CD4-positive, alpha-beta T cell treated with Interleukin-10 for 1 hour (primary cell): ENCODE measurements at places on chromosomes 3 and 15.

- DNase-seq = no peak
Measured at GRCh38 chr3:192675958-192676649, 51.2 kb downstream of the FGF12 start.

GRCh38 chr3:39724233-39724846, 85.1 kb upstream of the MYRIP start:
- no peak for DNase-seq

GRCh38 chr3:22922317-22922716, 280.8 kb upstream of the UBE2E2 start:
- no peak for DNase-seq

DNA sequence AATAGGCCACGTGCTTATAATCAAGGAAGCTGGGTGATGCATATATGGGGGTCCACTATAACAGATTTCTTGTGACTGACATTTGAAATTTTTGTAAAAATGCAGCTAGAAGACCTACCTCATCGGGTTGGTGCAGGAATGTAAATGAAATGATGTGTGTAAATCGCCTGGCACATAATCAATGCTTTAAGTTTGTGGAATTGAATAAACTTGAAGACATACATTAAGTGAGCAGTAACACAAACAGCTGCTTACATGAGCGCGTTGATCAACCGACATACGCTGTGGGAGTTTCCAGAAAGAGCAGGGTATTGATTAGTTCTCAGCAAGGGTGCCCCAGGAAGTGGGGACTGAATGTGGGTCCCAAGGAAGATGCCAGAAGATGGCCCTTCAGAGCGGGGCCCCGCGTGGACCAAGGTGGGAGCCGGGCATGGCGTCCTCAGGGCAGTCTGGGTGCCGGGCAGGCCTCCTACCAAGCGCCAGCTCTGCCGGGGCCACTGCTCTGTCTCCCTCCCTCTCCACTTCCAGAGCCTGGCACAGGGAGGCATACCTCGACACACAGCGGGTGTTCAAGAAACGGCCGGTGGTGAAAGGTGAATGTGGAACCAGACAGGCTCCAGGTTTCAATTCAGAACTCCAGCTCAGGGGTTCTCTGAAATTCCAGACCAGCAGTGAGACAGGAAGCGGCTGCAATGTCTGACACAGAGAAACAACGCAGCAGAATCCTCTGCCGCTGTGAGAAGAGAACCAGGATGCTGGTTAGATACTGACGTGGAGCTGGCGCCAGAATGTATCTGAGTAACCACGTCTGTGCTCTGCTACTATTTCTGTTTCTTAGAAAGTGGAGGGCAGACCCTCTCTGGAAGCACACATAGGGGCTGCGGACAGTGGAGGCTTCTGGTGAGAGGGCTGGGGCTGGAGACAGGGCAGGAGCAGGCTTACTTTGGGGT, 12.6 kb downstream of the BFSP2 start:
- DNase-seq = no peak

DNA sequence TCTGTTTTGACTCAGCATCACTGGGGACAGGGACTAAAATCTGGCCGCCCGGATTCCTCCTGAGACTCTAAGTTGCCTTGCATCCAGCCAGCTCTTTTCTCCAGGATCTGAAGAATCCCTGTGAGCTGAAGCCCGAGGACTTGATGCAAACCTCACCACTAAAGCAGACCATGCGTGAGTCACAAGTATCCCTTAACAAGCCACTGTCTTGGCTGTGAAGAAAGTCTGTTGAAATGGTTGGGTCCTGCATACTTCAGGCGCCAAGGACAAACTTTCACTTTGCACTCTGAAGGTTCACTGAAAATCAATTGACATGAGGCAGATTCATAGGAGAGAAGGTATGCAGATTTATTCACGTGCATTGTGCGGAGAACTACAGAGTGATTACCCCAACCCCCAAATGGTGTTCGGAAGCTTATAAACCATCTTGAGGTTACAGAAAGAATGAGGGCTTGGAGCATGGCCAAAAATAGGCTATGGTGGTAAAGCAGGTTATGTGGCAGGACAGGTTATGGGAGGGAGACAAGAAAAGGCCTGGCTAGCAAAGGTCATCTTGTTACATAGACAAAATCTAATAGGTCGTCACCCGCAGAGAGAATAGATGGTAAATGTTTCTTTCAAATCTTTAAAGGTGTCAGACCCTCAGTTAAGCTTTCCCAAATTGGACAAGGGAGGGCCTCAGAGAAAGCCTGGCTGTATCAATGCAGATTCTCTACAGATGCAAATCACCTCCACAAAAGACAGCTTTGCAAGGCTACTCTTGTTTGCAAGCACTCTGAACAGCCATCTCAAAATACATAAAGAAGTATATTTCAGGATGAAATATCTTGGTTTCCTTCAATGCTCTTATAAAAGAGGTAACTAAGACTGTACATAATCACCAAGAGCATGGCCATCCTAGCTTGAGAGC, 126.3 kb upstream of the PLAAT1 start:
- DNase-seq = no peak

GRCh38 chr3:65233561-65233960, 545.8 kb upstream of the ADAMTS9 start:
- DNase-seq = no peak

GRCh38 chr3:143121241-143122088, 1.9 kb downstream of the CHST2 start:
- DNase-seq = peak; percentile 74

- DNase-seq = no peak
Measured at GRCh38 chr3:133887074-133887802, 8.4 kb downstream of the RAB6B start.

DNA sequence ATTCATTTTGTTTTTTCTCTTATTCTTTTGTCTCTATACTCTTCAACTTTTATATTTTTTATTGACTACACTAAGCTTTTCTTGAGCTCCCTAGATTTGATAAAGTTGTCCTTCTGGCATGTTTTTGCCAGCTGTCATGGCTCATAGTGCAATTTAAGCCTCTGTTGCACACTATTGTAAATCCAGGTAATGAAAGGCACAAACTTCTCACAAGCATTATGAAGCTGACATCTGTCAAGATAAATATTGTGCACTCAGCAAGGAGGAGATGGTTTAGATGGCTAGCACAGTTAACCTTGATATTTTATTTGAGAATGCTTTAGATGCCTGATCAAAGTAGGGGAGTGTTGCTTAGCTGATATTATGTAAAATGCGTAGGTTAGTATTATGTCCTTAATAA, 1280.9 kb downstream of the NSUN3 start:
- no peak for DNase-seq

GRCh38 chr3:193270451-193270850, 29.4 kb downstream of the PLAAT1 start:
- DNase-seq = no peak

DNA sequence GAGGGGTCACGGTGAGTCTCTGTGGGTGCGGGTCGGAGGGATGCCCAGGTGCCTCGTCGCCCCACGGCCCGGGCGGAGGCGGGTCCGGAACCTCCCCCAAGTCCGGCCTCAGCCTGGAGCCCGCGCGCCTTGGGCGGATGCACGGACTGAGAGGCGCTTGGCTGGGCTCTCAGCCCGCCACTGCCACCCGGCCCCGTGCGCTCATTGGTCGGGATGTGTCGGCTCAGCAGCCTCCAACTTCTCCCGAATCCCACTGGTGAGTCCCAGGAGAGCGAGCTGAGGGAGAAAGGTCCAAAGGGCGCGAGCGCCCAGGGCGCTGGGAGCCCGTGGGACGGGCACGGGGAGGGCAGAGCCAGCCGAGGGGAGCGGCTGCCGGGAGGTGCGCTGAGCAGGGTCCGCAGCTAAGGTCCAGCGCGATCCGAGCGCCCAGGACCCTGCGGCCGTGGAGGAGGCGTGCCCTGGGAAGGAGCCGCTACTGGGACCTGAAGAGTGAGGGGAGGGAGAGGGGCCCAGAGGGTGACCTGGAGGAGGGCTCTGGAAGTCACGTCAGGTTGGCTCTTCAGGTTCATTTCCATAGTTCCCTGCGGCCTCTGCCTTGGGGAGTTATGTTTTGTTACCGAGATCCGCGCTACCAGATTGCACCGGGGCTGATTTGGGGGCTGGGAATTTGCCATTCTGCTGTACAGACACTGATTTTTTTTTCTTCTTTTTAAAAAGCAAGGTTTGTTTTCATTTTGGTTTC, at the start of gene MME:
Gene MME, plus strand, starts transcription at position 574 of the 742 bp plus-strand sequence. CDS start 3,849 bp downstream, outside the sequence.
- DNase-seq = no peak

DNA sequence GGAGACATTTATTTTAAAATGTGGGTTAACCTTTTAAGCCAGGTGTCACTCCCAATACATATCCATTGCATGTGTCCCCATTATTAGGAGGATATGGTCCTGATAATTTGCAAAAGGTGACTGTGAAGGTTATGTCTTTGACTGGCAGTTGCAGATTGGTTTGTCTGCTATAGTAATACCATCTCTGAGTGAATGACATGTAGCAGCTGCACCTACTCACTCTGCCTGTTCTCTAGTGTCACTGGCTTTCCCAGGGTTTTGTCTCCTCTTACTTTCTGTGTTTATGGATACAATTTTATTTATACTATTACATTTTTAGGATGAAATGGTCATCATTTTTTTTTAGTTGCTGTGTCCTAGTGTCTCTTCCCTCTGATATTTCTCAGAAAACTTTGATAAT, 393.2 kb downstream of the C3orf38 start:
- no peak for DNase-seq

DNA sequence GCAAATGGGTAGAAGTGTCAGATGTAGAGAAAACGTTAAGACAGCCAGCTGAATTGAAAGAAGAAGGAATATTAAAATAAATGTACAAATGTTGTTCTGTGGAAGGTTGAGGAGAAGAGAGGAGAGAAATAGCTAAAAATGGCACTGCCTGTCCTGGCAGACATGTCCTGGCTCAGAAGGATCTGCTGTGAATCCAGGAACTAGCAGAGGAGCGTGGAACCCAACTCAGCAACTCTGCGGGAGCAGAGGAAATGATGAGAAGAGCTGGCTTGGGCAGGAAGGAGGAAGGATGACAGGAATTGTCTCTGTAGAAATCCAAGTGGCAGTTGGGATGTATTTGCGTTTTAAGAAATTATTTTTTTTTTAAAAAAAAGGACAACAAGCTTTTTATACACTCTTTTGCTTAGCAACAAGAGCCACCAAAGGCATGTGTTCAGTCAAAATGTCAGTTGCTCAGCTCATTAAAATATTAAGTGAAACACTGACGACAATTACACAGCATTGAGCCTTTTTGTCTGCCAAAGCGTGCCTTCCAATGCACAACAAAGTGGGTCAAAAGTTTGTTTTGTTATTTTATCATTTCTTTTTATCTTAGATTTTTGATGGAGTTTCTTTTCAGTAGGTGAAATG, 16.1 kb downstream of the NANOGP8 start:
- no peak for DNase-seq

DNA sequence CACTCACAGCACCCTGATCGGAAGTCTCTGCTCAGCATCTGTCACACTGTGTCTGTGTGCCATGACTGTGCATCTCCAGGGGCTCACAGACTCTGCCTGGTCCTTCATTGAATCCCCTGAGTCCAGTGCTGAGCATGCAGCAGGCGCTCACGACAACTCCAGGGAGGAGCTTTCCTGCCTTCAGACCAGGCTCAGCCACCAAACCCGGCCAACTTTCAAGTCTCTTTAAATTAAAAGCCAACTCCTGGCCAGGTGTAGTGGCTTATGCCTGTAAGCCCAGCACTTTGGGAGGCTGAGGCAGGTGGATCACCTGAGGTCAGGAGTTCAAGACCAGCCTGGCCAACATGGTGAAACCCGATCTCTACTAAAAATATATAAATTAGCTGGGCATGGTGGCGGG, 24.2 kb downstream of the GRAMD2A start:
- no peak for DNase-seq

DNA sequence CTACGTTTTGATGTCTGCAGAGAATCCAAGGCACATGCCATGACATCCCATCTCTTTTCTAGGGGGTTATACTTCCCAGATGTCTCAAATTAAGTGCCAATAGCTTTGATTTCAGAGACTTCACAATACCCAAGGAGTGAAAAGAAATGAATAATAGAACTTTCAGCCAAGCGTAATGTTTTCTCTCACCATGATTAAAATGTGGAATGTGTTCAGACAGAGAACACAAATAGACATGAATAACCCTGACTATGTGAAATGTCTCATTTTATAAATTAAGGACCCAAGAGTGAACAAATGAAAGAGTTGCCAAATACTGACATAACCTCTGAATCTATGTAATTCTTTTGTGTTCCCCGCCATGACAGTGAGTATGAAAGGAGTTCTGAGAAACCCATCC, 123.6 kb upstream of the GAP43 start:
- DNase-seq = no peak

DNA sequence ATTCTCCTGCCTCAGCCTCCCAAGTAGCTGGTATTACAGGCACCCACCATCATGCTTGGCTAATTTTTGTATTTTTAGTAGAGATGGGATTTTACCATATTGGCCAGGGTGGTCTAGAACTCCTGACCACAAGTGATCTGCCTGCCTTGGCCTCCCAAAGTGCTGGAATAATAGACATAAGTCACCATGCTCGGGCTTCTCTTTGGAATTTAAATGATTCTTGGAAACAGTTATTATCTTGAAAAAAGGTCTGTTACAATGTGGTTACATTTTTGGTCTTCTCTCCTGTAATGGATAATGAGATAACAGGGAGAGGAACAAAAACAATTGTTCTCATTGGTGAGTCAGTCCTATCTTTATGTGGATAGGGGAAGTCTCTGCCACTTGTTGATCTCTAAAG, 59.8 kb upstream of the AADACL2 start:
- DNase-seq = no peak

DNA sequence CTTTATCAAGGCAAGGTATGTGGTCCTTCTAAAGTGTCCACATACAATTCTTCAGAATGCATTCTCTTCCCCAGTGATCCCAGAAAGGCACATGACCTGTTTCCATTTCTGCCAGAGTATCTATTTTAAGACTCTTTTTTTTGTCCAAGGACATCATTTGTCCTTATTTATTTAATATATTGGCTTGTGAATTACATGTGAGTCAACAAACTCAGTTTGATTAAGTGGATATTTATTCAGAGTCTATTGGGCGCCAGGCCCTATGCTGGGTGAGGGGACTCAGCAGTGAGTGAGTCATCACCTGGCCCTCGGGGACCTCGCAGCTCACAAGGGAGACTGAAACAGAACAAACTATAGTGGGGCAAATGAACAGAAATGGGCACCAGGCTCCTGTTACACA, 136.8 kb downstream of the SNRK start:
- no peak for DNase-seq

DNA sequence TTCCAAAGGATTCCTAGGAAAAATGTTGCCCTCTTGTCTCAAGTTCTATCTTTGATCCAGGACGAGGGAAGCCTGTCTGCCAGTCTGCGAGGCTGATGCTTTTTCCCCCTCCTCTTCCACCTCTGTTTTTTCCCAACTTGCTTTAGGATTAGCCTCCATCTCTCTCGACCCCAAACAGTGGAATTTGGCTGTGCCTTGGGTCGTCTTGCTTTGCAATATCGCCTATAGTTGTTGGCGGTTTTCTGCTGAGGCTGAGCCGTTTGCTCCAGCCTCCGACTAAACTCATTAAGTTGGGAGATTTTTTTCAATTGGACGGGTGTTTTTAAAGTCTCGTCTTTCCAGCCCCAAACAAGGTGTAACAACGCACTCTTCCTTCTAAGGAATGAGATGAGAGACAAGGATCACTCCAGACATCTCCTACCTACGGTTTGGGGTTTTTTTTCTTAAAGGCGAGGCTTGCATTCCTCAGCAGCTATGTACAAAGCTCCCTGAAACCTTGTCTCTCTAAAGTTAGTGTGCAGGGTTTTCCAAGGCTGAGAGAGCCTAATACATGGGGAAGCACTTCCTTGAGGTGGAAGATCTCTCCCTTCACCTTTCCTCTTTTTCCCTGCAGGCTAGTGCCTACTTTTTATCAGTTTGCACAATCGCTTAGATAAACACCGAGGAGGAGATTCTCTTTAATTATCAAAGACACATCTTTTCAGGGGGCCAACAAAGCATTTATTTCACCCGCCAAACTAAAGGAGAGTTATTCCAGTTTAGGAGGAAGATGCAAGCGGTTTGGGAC, 4.8 kb upstream of the NR2F2 start:
- no peak for DNase-seq
